ENCODE measurements at places on chromosomes 5 and 9.
A peak's percentile ranks its signal among the peaks of the same experiment; 100 is the strongest.

- DNase-seq, result no peak
These were observed 9.4 kb downstream of the CORO2A start for GRCh38 chr9:98182889-98183599.

DNA sequence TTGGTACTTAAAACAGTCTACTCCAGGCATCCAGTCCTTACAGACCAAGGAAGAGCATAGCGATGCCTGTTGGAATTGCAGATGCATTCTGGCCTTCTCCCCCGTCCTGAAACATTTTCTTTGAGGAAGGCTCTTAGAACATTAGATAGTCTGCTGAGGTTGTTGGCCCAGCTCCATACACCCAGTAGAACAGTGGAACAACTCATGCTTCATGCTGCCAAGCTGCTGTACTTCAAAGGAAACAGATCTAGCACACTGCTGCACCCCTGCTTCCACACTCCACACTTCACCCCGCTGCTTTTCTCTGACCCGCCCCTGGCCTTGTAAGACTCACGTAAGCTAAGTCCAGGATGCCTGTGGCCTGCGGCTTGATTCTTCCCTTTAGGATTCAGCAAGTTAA lies 33.4 kb upstream of the NCS1 start:
- DNase-seq, result no peak

- no peak for DNase-seq
These were observed 1506.1 kb upstream of the CDH9 start for GRCh38 chr5:28544501-28544900.

- DNase-seq, result no peak
These were observed 1.4 kb downstream of the TSPAN17 start for GRCh38 chr5:176648474-176649194.

GRCh38 chr5:169871826-169872490 lies 108.3 kb downstream of the INSYN2B start:
- DNase-seq, result no peak

- no peak for DNase-seq
These were observed 2.8 kb downstream of the ZNF608 start for GRCh38 chr5:124743602-124744169.

GRCh38 chr9:36332006-36332405 lies 68.1 kb downstream of the RNF38 start:
- no peak for DNase-seq

DNA sequence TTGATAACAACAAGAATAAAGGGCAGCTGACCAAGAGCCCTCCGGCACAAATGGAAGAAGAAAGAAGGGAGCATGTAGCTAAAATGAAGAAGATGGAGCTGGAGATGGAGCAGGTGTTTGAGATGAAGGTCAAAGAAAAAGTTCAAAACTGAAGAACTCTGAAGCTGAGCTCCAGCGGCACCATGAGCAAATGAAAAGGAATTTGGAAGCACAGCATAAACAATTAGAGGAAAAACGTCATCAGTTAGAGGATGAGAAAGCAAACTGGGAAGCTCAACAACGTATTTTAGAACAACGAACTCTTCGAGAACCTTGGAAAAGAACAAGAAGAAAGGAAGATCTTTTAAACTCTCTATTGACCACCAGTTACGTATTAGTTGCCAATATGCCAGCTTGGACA lies 100.9 kb downstream of the GABBR2 start:
- no peak for DNase-seq

GRCh38 chr5:119876522-119876921 lies 247.2 kb downstream of the FAM170A start:
- no peak for DNase-seq

- DNase-seq, result no peak
These were observed 353 bp upstream of the PAX5 start for GRCh38 chr9:37034305-37034937.

GRCh38 chr9:91198405-91198804 lies 163.3 kb downstream of the AUH start:
- DNase-seq, result no peak

DNA sequence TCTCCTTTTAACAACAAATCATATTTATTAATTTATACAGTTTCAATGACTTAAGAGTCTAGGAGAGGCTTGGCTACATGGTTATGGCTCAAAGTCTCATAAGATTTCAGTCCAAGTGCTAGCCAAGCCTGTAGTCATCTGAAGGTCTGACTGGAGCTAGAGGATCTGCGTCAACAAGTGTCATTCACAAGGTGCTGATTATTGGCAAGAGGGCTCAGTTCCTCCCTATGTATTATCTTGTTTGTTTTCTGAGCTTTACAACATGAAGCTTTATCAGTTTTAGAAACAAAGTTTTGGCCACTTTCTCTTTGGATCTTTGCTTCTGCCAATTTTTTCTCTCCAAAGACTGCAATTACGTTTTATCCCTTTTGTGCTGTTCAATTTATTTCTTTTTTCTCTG lies 94.7 kb downstream of the RICTOR start:
- DNase-seq, result no peak

DNA sequence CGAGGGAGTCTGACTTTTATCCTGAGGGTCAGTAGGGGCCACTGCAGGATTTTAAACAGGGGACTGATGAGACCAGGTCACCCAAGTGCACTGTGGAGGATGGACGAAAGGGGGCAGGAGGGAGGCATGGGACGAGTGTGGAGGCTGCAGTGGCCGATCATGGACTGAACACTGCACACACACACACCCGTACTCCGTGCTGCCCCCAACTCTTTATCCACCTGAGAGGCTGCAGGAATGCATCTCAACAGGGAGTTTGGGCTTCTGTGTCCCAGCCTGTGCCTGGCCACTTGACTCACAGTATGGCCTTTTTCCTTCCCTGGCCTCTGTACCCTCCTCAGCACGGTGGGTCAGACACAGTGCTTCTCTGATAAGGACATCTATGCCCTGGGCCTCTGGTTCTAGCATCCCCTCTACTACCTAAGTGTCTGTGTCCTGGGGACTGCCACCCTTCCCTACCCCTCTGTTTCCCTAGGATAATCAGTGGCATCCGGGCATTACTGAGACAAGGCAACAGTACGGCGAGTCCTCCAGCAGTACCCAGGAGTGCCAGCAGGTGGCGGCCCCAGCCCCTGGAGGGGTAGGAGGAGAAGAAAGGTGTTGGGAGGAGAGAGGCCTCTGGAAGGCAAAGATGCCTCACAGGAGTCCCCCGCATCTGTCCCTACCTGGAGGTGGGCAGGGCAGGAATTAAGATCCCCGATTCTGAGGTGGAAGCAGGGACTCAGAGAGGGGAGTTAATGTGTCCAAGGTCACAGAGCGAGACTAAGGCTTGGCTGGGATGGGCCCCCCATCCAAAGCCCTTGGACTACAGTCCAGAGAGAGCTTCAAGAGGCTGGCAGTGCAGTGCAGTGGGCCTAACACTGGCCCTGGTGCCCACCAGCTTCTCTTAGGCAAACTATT lies 5.1 kb upstream of the CDX1 start:
- peak; percentile 67 for DNase-seq

GRCh38 chr5:175867587-175868347 lies 3.6 kb upstream of the CPLX2 start:
- no peak for DNase-seq

GRCh38 chr9:87370049-87370685 lies 127.5 kb upstream of the DAPK1 start:
- DNase-seq, result no peak

DNA sequence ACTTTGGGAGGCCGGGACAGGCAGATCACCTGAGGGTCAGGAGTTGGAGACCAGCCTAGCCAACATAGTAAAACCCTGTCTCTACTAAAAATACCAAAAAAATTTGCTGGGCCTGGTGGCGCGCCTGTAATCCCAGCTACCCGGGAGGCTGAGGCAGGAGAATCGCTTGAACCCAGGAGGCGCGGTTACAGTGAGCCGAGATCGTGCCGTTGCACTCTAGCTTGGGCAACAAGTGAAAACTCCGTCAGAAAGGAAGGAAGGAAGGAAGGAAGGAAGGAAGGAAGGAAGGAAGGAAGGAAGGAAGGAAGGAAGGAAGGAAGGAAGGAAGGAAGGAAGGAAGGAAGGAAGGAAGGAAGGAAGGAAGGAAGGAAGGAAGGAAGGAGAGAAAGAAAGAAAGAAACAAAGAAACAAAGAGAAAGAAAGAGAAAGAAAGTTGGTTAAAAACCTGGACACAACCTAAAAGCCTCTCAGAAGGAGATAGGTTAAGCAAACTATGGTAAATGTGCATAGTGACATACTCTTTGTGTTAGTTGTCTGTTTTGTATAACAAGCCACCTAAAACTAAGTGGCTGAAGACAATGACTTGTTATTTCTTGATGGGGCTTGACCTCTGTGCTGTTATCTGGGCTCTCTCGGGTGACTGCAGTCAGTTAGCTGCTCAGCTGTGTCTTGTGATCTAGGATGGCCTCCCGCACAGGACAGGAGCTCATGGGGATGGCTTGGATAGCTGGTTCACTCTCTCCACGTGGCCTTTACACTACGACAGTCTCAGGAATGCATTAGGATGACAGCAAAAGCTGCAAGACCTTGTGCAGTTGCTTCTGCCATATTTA lies 8.0 kb upstream of the MYO10 start:
- no peak for DNase-seq

GRCh38 chr5:135834639-135835529 lies at the start of gene SLC25A48:
TSS of gene SLC25A48 (plus strand) at chr5:135834663. CDS start at chr5:135834848, 185 bp downstream.
- DNase-seq, result peak; percentile 43

DNA sequence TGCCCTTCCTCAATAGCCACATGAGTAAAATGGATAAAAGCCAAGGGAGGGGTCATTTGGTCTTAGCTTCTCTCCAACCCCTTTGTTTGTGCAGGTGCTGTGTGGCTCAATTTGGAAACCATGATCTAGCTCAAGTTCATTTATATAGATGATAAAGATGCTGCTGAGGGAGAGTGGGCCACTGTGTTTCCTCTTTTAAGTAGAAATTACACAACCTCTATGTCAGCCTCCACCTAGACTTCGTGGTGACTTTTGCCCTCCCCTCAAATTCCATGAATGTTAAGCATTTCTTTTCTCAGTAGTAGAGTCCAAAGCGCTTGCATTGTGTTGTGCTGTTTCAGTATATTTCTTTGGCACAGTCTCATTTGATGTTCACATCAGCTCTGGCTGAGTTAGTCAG lies 241.4 kb downstream of the ARHGAP26 start:
- DNase-seq, result no peak

DNA sequence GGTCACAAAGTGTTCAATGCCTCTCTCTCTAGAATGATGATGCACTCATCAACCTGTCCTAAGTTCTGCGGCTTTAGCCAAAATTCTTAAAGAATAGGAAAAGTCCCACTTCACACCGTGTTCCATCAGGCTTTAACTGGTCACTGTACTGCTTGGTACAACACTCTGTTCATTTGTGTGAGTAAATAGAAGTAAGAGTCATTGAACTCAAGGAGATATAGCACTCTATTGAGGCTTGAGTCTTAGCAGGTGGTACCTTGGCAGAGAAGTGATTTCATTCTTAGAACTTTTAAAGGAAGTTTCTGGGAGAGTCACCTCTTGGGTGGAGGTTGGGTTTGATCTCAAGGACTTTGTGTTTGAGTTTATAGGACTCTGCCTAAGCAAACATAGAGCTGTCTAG lies 92.6 kb downstream of the TENT4A start:
- DNase-seq, result no peak

GRCh38 chr5:58871648-58872242 lies 288.9 kb downstream of the RAB3C start:
- DNase-seq, result no peak

- DNase-seq, result no peak
These were observed 24.4 kb upstream of the GRAMD2B start for GRCh38 chr5:126398791-126399190.

- DNase-seq, result no peak
These were observed 94.2 kb upstream of the FBN2 start for GRCh38 chr5:128632264-128632663.

DNA sequence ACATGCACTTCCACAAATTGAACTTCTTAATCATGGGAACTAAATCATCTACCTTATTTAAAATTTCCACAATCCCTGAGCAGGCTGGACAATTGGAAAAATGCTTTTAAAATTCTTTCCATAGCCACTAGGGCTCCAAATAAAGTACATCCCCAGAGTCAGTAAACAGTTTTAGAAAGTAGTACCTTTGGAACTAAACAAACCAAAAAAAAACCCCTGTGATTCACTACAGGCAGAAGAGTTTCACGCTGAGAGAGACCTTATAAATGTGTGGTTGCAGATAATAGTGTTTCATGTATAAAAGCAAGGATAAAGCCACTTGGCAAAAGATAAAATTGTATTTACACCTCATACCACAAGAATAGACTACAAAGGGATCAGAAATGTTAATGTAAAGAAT lies 11.8 kb upstream of the HMGCR start:
- DNase-seq, result no peak

DNA sequence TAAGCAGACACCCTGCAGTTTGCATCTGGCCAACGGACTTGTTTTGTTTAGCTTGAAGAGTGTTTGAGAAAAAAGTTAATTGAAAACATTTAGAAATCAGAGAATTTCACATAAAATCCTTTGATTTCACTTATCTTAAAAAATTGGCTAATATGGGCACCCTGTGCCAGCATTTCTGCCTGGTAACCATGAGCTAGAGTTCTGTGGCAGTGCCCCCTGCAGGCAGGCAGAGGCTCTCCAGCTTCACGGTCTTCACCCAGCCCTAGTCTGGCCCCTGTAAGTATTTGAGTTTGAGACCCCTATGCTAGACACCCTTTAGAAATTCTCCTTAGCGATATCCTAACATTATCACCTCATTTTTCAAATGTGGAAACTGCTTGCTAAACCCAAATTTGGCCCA lies 18.8 kb upstream of the FANCC start:
- no peak for DNase-seq

GRCh38 chr5:43514471-43514815 lies 505 bp downstream of the C5orf34 start:
- DNase-seq, result no peak

DNA sequence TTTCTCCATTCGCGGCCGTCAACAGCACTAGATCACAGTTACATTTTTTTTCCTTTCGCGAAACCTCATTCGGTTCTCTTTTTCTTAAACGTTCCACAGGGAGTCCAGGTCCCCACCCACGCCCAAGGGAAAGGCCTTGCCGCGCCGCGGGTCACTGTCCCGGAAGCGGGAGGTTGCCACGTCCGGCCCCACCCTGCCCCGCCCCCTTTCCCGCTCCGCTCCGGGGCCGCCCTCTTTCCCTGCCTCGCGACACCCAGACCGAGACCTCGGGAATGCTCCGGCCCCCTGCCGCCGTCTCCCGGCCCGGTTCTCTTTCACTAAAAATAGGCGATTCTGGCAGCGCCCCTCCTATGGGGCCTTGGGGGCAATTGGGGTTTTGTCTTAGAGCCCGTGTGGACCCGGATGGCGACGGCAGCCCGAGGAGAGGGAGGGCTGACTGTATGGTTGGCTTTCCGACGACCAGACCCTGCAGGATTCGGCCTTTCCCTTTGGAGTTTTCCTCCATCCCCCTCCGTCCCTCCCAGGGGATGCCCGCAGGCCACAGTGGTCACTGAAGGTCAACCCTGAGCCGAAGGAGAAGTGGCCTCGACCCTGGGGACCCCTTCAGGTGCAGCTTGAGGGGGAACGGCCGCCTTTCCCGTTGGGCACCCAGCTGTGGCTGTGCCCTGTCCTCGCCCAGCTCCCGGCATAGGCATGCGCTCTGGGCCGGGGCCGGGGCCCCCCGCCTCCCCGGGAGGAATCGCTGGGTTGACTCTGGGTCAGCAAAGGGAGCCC lies 2.8 kb upstream of the RACK1 start:
- DNase-seq, result peak; percentile 62

GRCh38 chr5:15650266-15650665 lies 150.3 kb downstream of the FBXL7 start:
- no peak for DNase-seq

Data from activated CD4-positive, alpha-beta T cell treated with anti-CD3 and anti-CD28 coated beads for 24 hours (primary cell).